ENCODE measurements at places on chromosomes 5 and 9. TPM values are rescaled to one million over a fixed set of nuclear protein-coding genes. Genes with fewer than 3 reads are reported as not detected.

TPPP gene
- total RNA-seq: 26.7 TPM

PCDHGB7 gene
- 10.5 TPM for total RNA-seq

CAMK4 gene
- total RNA-seq: 0.56 TPM

LCN1 gene
- not detected for total RNA-seq

CNTNAP3 gene
- 16.3 TPM for total RNA-seq

TSSK1B gene
- 0.09 TPM for total RNA-seq

NCS1 gene
- total RNA-seq: 18.1 TPM
